ENCODE measurements at places on chromosomes 6 and 20. TPM values are rescaled to one million over a fixed set of nuclear protein-coding genes. Genes with fewer than 3 reads are reported as not detected.

DNA sequence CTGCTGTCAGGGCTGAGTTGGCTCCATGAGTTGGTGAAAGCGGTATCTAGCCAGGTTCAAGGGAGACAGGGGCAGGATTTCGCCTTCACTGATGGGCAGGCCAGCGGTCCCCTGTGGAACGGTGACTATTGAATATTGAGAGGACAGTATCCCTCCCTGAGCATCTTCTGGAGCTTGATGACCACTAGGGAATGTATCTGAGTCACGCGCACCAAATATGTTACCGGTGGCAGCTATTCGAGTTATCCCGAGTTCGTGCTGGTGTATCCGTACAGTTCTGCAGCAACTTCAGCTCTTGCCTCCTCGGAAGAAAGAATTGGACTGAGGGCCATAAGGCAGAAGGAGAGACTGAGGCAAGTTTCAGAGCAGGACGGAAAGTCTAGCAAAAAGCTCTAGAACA lies 24.8 kb downstream of the MTHFD1L start:
- DNase-seq, result no peak

- DNase-seq, result no peak
Observed at GRCh38 chr6:30283761-30284160, 43.0 kb upstream of the TRIM39 start.

- no peak for DNase-seq
Observed at GRCh38 chr6:73032586-73032985, 192.7 kb downstream of the KHDC1L start.

GRCh38 chr6:109372130-109372529 lies 10.1 kb downstream of the CD164 start:
- DNase-seq, result no peak

GRCh38 chr20:18851629-18852028 lies 38.0 kb downstream of the SCP2D1 start:
- DNase-seq, result no peak

DNA sequence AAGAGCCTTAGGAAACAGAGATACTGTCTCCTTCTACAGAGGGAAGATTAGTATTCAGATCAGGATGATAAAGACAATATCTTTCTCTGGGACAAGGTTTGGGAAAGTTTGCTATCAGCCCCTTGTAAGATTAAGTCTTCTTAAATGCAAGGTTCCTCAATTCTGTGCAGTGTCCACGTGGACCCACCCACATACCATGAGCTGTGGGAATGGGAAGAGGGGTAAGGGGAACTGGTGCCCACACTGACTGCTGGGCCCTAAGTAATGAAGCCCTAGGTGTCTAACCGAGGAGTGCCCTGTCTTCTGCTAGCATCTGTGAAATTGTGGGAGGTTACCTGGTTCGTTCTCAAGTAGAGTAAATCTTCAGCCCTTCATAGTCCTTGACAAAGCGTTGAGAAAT lies 5.8 kb upstream of the SSTR4 start:
- no peak for DNase-seq

Gene PRPH2
- 0.47 TPM for total RNA-seq

Gene RAE1
- 32.9 TPM for total RNA-seq

Gene SLC32A1
- not detected for total RNA-seq

- DNase-seq, result no peak
Observed at GRCh38 chr20:45456632-45457031, 12.9 kb upstream of the WFDC2 start.

DNA sequence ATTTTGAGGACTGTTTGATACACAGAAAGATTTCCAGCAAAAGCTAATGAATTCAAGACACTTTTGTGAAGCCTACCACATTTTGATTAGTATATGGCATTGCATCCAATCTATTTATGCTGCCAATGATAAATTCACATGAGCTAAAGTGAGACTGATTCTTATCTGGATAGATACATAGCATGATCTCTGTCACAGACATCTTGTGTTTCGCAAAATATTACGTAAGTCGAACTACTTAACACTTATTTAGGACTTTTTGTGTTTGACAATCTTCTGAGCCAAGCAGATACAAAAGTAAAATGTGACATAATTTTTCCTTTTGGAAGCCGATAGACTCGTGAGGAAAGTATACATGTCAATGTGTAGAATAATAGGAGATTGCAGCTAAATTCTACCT lies 251.6 kb downstream of the HACE1 start:
- DNase-seq, result no peak

GRCh38 chr6:73942592-73943186 lies 246.7 kb downstream of the CD109 start:
- DNase-seq, result no peak

GRCh38 chr6:114564302-114564933 lies 221.6 kb upstream of the HS3ST5 start:
- DNase-seq, result no peak

GRCh38 chr20:10228330-10228729 lies 9.7 kb downstream of the SNAP25 start:
- no peak for DNase-seq

GRCh38 chr6:114534813-114535212 lies 192.0 kb upstream of the HS3ST5 start:
- no peak for DNase-seq

Gene SIRPG
- not detected for total RNA-seq

GRCh38 chr6:11322252-11322885 lies 89.9 kb upstream of the NEDD9 start:
- no peak for DNase-seq

GRCh38 chr6:37321101-37321500 lies 32.7 kb upstream of the RNF8 start:
- DNase-seq, result no peak

DNA sequence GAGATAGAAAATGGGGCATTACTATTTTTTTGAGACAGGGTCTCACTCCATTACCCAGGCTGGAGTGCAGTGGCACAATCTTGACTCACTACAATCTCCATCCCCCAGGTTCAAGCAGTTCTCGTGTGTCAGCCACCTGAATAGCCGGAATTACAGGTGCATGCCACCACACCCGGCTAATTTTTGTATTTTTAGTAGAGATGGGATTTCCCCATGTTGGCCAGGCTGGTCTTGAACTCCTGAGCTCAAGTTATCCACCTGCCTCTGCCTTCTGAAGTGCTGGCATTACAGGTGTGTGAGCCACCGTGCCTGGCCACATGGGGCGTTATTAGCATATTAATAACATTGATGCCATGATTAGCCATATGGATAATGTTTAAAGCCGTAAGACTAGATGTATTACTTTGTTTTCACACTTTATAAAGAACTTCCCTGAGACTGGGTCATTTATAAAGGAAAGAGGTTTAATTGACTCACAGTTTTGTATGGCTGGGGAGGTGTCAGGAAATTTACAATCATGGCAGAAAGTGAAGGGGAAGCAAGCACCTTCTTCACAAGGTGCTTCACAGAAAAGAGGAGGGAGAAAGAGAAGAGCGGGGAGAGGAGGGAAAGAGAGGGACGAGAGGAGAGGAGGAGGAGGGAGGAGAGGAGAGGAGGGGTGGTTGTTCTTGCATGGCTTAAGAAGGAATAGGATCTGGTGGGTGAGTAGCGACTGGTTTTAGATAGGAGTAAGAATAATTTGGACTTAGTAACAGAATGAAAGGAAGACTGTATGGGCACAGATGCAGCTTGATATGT lies 51.9 kb downstream of the MYO6 start:
- DNase-seq, result no peak

Gene VEGFA
- total RNA-seq, result 614 TPM

Gene COL10A1
- not detected for total RNA-seq

DNA sequence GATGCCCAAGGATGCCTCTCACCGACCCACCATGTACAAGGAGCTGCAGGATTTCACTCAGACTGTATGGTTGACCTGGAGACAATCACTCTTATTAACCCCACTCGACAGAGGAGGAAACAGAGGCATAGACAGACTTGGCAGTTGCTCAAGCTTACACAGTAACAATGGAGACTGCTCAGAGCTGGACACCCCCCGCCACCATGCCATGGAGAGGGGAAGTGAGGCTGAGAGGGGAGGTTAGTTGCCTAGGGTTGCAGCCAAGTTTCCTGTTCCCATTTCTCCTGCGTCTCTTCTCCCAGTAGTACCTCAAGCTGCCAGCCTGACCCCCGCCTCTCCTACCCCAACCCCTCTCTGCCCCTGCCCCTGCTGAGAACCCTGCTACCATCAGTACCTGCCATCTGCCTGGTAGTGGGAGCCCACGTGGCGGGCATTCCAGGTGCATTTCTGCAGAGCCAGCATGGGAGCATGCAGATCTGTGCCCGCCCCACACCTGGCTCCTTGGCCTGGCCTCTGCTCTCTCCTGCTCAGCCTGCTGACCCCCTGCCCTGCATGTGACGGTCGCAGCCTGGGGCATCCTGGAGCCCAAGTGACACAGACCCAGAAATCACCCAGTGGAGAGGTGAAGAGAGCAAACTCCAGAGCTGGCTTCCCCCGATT lies 157.7 kb downstream of the PREX1 start:
- no peak for DNase-seq

GRCh38 chr20:61896058-61896961 lies 169.4 kb downstream of the TAF4 start:
- no peak for DNase-seq

GRCh38 chr6:159012201-159012600 lies 12.2 kb upstream of the RSPH3 start:
- DNase-seq, result no peak

DNA sequence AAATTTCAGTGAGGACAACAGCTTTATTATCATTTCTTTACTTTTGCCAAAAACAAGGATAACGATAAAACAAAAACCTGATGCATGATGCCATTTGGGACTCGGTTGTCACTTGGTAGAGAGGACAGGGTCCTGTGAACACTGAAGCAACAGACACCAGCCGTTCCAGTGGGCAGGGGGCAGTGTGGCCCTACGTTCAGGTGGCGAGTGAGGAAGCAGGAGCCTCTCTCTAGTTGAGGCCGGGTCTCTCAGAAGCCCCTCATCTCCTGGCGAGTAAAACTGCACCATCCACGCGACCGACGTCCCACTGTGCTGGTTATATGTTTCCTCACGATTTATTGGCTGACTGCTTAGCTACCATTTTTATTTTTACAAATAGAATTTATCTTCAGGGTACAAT lies 231.6 kb downstream of the THBS2 start:
- no peak for DNase-seq

- DNase-seq, result no peak
Observed at GRCh38 chr6:13480631-13481501, 6.5 kb downstream of the GFOD1 start.

DNA sequence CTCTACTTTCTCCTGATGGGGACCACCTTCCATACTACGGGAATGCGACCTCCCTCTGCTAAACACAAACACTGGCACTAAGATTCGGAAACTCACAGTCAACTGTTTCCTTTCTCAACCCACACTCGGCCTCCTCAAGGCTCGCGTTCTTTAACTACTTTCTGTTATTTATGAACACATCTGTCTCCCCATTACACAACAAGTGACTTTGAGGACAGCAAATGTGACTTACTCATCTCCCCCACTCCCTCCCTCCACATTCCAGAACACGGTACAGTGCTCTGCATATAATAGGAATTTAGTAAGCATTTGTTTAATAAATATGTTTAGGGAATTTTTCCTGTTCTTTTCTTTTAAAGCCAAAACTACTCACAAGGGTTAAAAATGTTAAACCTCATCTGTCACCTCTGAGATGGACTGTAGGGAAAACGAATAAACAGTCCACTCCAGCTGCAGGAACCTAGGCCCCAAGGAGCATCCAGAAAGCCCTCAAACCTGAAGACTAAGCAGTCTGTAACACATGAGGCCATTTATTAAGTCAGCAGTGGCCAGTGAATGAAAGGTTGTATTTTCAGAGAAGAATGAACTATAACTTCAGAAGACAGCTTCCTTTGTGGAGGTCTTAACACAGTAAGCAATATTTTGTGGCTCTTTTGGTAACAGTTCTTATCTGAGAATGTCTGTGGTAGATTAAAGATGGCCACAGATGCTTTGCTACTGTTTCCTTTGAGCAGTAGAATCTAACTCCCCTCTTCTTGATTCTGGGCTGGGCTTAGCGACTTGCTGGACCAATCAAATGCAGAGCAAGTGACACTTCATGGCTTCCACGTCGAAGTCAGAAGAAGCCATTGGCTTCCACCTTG lies 209.6 kb upstream of the DTNBP1 start:
- DNase-seq, result no peak

DNA sequence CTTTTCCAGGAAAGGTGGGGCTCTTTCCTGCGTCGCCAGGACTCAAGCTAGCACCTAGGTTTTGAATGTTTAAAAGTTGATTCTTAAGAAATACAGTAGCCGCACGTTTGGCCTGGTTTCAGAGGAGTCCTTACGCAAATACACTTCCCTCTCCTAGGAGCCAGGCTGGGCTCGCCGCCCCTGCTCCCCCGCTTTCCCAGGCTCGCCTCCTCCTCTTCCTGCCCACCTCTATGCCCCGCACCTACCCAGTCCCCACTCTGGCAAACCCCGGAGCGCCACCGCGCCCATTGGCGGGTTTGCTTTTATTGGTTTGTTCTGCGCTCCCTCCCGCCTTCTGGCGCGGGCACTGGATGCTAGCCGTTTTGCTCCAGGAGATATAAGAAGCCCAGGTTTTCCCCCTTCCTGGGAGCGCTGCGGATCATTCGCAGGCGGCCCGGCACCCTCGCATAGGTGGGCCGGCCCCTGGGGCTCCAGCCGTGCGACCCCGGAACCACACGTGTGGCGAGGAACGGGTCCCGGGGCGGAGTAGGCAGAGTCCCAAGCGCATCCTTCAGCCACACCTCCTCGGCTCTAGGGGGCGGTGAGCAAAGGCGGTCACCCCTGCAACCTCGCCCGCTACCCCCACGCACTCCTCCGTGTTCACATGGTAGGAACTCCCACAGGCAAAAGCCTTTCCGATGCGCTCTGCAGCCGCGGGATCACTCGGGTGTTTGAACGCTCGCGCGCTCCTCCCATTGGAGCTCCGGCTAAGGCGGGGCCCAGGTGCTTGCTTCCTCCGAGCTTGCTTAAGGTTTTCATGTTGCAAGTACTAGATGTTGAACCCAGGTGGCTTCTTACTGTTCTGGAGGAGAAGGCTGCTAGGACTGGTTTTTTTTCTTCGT lies 119.0 kb downstream of the RTN4IP1 start:
- DNase-seq, result no peak

GRCh38 chr6:20292905-20293304 lies 80.6 kb upstream of the MBOAT1 start:
- DNase-seq, result no peak

Gene RFX6
- not detected for total RNA-seq
